Muscle of back (tissue), 13 donors: ENCODE measurements at places on chromosomes 2 and 18. TPM values are rescaled to one million over a fixed set of nuclear protein-coding genes. Genes with fewer than 3 reads are reported as not detected.

PAIP2B gene
- 8.1 TPM for polyA plus RNA-seq

CSRNP3 gene
- polyA plus RNA-seq = 12.2 TPM

GRCh38 chr2:8652774-8653426, 29.0 kb upstream of the ID2 start:
- no peak for DNase-seq

GRCh38 chr2:61435291-61435690, 35.6 kb downstream of the USP34 start:
- no peak for DNase-seq

DNA sequence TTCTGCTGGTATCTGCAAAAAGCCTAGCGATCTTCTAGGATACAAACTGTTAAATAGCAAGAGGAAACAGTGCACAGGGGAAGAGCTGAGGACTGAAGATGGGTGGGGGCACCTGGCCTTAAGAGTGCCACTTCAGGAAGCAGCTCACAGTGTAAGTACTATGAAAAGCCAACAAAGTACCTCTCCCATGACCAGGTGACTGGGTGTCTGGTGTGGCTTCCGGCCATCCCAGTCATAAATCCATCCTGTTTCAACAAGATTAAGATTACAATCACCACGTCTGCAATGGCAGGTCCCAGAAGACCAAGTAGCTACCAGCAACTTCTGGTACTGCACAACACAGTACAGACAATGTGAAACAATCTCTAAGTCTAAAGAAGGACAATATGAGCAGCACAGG, 15.9 kb downstream of the ERFE start:
- DNase-seq = no peak
